Activated naive CD4-positive, alpha-beta T cell treated with anti-CD3 and anti-CD28 coated beads, Interleukin-2, amount 10 ng/mL, durations not matched to agents 7 days and 5 days (primary cell): ENCODE measurements at places on chromosomes 7 and 10.

DNA sequence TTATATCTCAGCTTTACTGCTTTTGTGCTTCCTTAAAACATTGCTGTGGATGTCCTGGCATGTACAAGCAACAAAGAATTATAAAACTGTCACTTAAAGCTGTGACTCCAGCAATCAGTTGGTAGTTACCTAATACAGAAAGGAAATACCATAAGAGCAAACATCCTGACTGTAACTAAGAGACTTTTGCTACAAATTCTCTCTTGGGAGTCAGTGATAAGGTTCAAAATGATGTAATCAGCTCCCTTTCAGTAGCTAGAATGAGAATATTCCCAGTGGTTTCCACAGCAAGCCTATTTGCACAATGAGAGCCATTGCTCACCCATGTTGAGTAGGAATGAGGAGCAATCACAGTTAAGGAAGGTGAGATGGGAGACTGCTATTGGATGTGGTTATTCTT lies 7.6 kb downstream of the PNLIPRP1 start:
- no peak for DNase-seq

DNA sequence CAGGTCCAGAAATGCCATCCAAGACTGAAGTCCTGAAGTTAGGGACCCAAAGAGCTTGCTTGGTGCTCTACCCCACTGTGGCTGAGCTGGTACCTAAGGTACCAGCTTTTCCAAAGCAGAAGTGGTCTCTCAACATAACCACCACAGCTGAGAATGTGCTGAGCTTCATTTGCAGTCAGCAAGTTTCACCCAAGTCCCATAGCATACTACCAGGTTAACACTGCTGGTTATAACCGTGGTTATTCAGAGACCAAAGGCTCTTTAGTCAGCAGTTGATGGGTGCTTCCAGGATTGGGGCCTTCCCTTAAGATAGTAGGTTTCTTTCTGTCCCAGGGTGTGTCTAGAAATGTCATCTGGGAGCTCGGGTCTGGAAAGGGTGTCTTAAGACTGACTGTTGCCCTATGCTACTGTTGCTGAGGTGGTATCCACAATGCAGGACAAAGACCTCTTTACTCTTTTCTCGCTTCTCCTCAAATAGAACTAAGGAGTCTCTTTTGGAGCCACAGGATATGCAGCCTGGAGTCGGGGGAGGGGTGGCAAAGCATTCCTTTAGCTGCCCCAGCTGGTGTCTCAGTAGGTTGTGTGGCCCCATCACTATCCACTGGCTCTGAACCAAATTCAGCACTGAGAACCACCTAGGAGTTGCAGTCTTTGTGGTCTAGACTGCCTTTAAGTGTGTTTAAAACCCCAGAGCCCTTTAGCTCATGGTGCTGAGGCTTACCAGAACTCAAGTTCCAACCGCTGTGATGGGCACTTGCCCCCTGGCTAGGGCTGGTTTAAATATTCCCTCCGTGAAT lies 354.9 kb upstream of the SEMA3C start:
- DNase-seq = no peak

DNA sequence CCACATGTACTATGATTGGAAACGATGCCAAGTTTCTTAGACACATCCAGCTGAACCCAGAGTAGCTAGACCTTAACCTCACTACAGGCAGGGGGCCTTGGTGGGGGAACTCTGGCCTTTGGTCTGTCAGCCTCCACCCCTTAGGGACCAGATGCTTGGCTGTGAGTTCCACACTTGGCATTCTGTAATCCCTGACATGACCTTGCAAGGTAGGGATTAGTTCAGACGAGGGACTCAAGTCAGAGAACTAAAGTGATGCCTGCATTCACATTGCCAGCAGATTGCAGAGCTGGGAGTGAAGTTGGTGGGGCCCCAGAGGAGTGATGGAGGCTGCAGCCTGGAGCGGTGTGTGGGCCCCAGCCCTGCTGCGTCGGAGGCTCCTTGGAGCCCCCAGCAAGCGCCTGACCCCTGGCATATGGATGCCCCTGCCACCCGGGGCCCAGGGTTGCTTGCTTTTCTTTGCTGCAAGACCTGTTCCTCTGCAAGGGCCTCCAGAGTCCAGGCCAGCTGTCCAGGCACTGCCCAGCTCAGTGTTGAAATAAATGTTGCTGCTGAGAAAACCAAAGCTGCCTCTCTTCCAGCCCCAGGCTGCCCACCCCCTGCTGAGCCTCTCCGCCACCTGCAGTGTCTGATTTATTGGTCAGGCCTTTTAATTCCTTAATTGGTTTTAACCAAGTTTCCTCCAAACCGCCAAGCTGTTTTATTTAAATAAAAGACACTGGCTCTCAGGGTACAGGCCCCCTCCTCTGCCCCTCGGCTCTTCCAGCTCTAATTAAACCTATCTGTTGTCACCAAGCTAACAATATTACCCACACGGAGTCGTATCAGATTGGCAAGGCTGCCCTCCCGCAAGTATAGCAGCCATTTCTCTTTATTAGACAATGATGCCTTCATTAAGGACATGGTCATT lies 4.7 kb downstream of the NPTX2 start:
- DNase-seq = no peak

- DNase-seq = no peak
These were observed 159.8 kb downstream of the WNT2 start for GRCh38 chr7:117163101-117163500.

DNA sequence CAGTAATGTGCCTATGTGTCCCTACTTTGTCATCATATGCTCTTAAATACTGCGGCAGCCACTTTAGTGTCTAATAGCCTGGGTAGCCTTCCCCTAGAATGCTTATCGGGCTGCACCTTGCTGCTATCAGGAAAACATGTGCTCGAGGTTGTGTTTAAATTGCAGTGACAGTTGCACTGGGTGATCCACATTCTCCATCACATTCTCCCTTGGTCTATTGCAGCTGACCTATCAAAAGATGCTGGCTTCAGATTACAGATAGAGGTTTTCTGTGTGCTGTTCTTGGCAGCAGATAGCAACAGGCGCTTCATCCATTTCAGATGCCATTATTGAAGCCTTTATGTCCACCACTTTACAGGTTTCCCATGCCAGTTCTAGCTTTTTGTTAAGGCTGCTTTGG lies 130.1 kb upstream of the MDFIC start:
- no peak for DNase-seq

GRCh38 chr7:43211286-43211685 lies 98.8 kb downstream of the HECW1 start:
- DNase-seq = no peak

DNA sequence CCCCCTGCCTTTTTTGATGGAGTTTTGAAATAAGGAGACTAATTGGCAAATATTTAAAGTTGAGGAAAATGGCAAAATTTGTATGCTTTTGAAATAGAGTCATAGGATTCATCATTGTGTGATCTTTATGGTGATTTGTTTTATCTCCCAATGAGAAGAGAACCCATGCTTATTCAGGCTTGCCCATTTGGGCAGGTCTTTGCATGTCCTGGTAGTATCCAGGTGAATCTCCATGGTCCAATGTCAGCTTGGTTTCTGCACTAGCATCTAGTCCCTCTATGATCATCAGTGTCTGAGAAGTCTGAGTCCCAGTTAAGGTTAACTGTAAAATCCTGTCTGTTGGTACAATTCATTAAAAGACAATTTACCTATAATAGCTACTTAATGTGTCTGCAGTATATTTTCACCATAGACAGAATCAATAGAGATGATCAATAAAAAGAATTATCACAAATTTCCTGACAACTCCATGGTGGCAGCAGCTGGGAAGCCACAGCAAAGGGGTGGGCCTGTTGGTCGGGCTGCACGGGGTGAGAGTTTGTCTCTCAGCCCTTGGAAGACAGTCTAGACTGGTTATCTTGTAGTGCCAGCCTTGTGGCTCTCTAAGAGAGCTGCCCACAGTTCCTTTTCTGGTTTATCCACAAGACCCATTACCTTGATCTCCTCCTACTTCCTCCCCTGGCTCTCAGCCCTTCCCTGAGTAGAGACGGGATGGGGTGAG lies 22.2 kb upstream of the BMPER start:
- DNase-seq = no peak

DNA sequence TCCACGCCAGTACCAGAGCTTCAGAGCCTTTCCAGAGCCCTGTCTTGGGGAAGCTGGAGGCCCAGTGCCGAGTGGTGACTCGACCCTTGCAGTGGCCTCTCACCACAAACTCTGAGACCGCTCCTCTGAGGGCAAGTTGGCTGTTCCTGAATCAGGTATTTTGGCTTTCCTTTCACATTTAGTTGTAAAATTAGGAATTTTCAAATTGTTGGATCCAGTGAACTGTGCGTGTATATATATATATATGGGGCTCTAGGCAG lies 128.7 kb upstream of the UNC5B start:
- no peak for DNase-seq

- DNase-seq = no peak
These were observed 447.6 kb downstream of the TFEC start for GRCh38 chr7:115582956-115583355.

DNA sequence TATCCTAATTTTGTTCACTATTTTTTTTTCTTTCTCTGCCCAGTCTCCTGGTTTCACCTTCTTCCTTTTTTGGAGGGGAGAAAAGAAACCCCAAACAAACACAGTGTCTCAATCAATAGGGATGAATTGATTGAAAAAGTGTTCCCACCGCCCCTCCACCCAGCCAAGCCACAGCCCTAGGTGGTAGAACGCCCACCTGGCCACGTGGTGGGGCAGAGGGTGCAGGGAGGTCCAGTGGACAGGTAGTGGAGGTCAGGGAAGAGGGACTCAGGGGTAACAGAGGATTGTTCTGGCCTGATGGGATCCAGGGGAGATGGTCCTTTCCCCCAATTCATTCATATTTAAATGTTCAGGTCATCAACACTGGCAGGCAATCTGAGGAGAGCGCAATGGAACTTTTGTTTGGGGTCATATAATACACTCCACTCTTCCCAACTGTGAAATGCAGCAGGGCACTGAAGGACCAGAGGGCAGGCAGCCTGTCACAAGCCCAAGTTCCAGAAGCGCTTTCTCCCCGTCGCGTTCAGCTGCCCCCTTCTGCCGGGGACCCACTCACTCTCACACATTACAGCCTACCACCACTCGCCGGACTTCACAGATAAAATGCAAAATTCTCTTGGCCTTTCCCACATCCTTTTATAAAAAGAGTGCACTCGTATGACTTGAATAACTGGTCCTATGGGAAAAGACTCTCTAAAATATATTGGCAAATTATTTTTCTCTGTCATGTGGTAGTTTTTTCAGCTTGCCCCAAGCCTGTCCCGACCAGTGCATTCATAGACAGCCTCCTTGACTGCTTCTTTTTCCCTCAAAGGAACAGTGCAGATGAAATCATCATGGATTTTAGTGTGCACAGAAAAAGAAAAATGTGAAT lies 1.6 kb downstream of the INHBA start:
- DNase-seq = no peak

- DNase-seq = no peak
These were observed 97.8 kb downstream of the ELAPOR2 start for GRCh38 chr7:86961686-86962085.

- DNase-seq = no peak
These were observed 5.2 kb downstream of the EBF3 start for GRCh38 chr10:129958629-129959543.

DNA sequence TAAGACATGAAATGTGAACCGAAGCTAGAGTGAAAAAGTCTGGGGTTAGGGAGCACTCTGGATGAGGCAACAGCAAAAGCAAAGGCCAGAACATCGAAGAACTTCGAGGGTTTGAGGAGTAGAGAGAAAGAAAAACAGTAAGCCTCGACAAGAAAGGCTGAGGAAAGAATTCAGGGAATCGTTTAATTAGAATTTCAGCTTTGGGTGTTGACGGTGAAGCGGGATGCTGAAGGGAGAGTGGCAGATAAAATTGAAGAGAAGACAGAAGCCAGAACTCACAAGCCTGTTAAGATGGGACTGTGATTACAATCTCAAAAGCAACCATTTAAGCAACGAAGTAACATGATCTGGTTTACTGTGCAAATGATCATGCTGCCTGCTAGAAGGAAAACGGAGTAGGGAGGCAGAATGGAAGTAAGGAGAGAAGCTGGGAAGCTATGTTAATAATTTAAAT lies 2.1 kb downstream of the TRDMT1 start:
- no peak for DNase-seq

GRCh38 chr7:98557538-98558031 lies 59.5 kb upstream of the NPTX2 start:
- no peak for DNase-seq

- DNase-seq = no peak
These were observed 23.5 kb downstream of the CREB5 start for GRCh38 chr7:28435732-28436378.

DNA sequence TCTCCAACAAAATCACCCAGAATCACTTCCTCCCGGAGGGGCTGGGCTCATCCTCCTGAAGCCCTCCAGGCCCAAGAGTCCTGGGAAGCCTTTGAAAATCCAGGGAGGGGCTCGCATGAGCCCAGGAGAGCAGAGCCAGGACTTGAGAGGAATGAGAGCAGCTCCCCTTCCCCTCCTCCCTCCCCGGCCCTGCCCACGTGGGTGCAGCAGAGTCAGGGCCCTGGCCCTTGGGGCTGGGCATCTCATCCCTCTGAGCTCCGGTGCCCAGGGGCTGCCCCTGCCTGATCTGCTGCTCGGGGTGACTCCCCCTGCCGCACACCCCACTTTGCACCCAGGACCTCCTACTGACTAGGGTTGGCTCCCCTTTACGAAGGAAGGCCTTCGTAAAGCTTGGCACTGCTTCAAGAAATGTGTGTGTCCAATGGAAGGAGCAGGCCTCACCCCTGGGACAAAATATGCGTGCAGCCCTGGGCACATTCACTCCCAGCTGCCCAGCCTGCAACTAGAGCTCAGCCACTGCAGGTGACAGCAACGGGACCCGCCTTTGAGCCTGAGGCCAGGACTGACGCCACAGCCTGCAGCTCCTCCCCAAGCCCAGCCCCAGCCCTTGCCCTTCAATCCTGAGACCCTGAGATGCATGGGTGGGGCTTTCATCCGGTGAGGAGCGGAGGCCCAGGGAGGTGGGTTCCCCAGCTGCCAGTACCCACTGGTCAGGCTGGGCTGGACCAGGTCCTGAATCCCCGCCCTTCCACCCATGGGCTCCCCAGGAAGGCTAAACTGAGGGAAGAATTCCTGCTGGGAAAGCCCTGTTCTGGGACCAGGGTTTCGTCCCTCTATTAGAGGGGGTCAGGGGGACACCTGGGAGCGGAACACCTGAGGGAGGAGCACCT lies 21.8 kb downstream of the PWWP2B start:
- DNase-seq = no peak

- no peak for DNase-seq
These were observed 312.4 kb downstream of the KCNMA1 start for GRCh38 chr10:77325233-77325537.

DNA sequence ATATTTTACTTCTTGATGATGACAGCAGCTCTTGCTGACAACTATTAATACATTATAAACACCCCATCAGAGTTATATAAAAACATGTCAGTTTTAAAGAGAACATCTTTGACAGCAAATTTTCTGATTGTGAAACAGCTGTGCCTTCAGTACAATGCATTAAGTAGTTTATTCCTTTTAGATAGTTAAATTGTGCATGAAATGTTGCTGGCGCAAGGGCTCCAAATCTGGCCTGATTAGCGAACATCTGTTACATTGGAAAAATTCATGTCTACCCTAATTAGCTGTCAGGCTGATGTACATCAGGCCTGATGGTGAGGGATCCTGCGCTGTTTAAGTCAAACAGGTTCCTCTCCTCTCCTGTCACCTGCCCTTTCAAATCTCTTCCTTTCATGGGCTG lies 171.9 kb upstream of the SP8 start:
- DNase-seq = no peak
